ENCODE measurements at places on chromosomes 1 and 21.

- DNase-seq = no peak
These were observed 4.0 kb downstream of the H3-3A start for GRCh38 chr1:226066415-226067078.

GRCh38 chr1:21607549-21608529 lies 61.3 kb downstream of the RAP1GAP start:
- no peak for DNase-seq

GRCh38 chr1:113895098-113895497 lies 7.7 kb upstream of the BCL2L15 start:
- DNase-seq = no peak

GRCh38 chr1:72281637-72282270 lies 585 bp downstream of the NEGR1 start:
- DNase-seq = no peak

GRCh38 chr1:19087737-19088594 lies 122.1 kb downstream of the UBR4 start:
- DNase-seq = no peak

DNA sequence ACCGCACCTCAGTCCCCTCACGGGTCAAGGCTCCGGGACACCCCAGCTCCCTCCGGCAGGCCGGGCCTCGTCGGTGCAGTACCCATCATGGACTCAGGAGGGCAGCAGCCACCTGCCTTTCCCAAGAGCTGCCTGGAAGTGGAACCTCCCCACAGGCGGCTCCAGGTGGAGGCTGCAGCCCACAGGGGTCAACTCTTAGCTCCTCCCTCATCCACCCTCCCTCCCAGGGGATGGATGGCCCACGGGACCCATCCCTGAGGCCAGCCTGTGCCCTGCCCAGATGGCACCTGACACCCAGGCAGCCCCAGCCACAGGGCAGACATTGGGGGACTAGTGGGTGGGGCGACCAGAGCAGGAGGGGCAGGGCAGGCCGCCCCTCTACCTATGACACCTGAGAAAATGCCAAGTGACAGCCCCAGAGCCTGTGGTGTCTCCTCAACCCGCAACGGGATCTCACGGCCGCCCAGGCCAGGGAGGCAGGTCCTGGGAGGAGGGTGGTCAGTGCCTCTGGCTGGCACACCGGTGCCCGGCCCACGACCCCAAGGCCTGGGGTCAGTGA lies 1.2 kb upstream of the ARHGEF16 start:
- peak; percentile 56 for DNase-seq

DNA sequence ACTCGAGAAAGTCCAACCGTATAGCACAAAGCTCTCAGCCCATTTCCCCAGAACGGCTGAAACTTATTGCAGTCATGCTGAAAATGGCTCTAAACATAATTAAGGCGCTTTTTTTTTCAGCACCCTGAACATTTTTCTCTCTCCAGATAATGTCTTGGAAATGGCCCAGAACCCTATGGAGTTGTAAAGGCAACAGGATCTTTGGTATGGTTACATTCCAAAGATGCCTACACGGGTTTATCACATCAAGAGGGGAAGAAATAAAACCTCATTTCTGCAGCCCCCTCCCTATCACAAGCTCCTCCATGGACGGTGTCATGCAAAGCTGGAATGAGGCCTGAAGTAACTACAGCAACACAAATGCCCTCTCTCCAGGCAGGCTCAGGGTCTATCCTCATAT lies 126.4 kb upstream of the GALNT2 start:
- no peak for DNase-seq

Data from T-helper 1 cell (primary cell).